ENCODE measurements at places on chromosomes 1 and 21. TPM values are rescaled to one million over a fixed set of nuclear protein-coding genes. Genes with fewer than 3 reads are reported as not detected.

GPR3 gene
- 0.37 TPM for total RNA-seq

PLCH2 gene
- total RNA-seq, result 1.0 TPM

ARHGEF16 gene
- 0.29 TPM for total RNA-seq

DENND2C gene
- 2.7 TPM for total RNA-seq

FGR gene
- 21.9 TPM for total RNA-seq

CELF3 gene
- 0.10 TPM for total RNA-seq

S1PR1 gene
- total RNA-seq, result 62.3 TPM

TP53BP2 gene
- 54.4 TPM for total RNA-seq

STIL gene
- 1.1 TPM for total RNA-seq

PTPRF gene
- total RNA-seq, result 68.3 TPM

FAM72C gene
- 0.19 TPM for total RNA-seq

KRTAP7-1 gene
- not detected for total RNA-seq

TIE1 gene
- total RNA-seq, result 32.5 TPM

COL6A2 gene
- 1,642 TPM for total RNA-seq

EFCAB7 gene
- 7.3 TPM for total RNA-seq

RBM15 gene
- 14.8 TPM for total RNA-seq

DUSP12 gene
- 15.5 TPM for total RNA-seq

CLCA1 gene
- not detected for total RNA-seq

SPRR5 gene
- total RNA-seq, result not detected

TRPM2 gene
- 11.3 TPM for total RNA-seq

RPE65 gene
- not detected for total RNA-seq

EXTL1 gene
- total RNA-seq, result not detected

PLEKHA6 gene
- 13.3 TPM for total RNA-seq

FCGR3B gene
- total RNA-seq, result 4.5 TPM

INTS11 gene
- total RNA-seq, result 65.6 TPM

ATAD3A gene
- 12.2 TPM for total RNA-seq

CFAP107 gene
- not detected for total RNA-seq

C1QTNF12 gene
- 1.9 TPM for total RNA-seq

PEAR1 gene
- 14.6 TPM for total RNA-seq

RGSL1 gene
- not detected for total RNA-seq
